ENCODE measurements at places on chromosomes 16 and 17. TPM values are rescaled to one million over a fixed set of nuclear protein-coding genes. Genes with fewer than 3 reads are reported as not detected.

Gene KCNAB3
- total RNA-seq: 1.9 TPM

Gene EPOP
- total RNA-seq: 1.5 TPM

Gene RILP
- total RNA-seq: 7.0 TPM

Gene ZNF287
- total RNA-seq: 5.5 TPM

Gene C17orf78
- not detected for total RNA-seq

Gene MYO15B
- 113 TPM for total RNA-seq

Gene KIAA0753
- 20.2 TPM for total RNA-seq

Gene PRR11
- 0.62 TPM for total RNA-seq

Gene ATP2A1
- 0.36 TPM for total RNA-seq

DNA sequence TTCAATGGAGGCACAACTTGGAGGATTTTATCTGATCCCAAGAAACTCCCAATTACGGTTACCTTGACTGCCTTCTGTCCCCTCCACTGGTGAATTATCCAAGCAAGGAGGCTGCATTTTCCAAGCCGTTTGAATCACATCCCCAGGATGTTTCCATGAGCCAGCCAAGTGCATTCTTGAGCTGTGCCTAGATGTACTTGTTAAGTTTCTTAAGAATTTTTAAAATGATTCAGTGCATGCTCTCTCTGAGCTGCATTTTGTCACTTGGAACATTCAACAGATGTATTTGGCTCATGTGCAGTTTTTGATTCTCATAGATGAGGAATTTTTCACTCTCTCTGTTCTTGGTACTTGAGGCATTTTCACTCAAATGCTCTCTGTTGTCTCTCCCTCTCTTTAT is 202.6 kb upstream of the MYOCD start:
- no peaks in the 10 kb centered on the region for H3K36me3 ChIP-seq
- no peak for DNase-seq
- peak overlapping the region; percentile 67 for H3K27ac ChIP-seq
- no peaks in the 10 kb centered on the region for H3K4me1 ChIP-seq
- H3K4me3 ChIP-seq: no peak overlapping the region

GRCh38 chr16:55948230-55948629 is 73.1 kb upstream of the CES5A start:
- no peak for DNase-seq
- H3K27me3 ChIP-seq: no peaks in the 10 kb centered on the region

DNA sequence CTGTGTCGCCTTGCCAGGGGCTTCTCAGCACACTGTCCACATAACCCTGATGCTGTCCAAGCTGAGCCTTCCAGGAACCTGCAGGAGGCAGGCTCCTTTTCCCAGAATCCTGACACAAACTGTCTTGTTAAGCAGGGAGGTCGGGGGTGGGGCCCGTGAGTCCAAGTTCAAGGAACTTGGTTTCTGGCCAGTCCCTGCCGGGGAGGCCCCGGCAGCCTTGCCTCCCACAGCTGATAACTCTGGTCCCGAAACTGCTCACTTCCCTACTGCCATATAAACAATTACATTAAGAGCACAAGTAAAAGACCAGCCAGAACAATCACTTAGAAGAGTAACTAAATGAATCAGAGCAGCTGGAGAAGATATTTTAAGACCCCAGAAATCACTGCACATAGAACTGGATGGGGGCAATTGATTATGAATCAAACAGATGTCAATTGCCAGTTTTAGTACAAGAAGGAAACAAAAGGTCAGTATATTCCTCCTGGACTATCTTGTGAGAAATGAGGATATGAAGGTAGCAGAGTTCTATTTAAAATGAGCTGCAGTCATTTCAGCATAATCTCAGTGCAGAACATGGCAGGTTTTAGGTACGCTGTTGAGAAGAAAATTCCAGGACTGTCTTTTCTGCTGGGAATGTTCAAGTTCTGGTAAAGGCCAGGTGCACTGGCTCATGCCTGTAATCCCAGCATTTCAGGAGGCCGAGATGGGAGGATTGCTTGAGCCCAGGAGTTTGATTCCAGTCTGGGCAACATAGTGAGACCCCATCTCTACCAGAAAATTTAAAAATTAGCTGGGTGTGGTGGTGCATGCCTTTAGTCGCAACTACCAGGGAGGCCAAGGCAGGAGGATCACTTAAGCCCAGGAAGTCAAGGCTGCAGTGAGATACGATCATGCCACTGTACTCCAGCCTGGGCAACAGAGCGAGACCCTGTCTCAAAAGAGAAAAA is 169.8 kb downstream of the PITPNC1 start:
- no peak overlapping the region for H3K4me3 ChIP-seq
- no peaks in the 10 kb centered on the region for H3K27me3 ChIP-seq
- no peaks in the 10 kb centered on the region for H3K36me3 ChIP-seq
- no peak overlapping the region for H3K27ac ChIP-seq

DNA sequence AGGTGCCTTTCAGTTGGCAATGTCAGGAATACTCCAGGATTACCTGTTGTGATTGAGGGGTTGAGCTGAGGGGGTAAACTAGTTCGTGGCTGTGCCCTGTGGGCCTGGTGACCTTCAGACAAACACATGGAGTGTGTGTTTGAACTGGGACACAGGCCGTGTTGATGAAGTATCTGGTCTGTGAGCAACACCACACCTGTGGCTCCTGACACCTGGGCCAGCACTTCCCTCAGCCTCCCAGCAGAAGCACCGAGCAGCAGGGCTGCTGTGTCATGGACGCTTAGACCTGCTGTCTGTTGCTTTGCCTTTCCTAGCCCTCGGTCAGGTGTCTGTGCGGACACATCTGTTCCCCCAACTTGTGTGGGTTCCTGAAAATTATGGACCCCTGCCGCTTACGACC is 82.9 kb downstream of the KSR1 start:
- no peaks in the 10 kb centered on the region for H3K36me3 ChIP-seq
- no peaks in the 10 kb centered on the region for H3K27me3 ChIP-seq
- DNase-seq: no peak

- no peak overlapping the region for H3K4me3 ChIP-seq
- no peak overlapping the region for H3K27ac ChIP-seq
- no peaks in the 10 kb centered on the region for H3K4me1 ChIP-seq
- H3K27me3 ChIP-seq: no peaks in the 10 kb centered on the region
These were observed 1.4 kb upstream of the PITPNC1 start for GRCh38 chr17:67375716-67376115.

DNA sequence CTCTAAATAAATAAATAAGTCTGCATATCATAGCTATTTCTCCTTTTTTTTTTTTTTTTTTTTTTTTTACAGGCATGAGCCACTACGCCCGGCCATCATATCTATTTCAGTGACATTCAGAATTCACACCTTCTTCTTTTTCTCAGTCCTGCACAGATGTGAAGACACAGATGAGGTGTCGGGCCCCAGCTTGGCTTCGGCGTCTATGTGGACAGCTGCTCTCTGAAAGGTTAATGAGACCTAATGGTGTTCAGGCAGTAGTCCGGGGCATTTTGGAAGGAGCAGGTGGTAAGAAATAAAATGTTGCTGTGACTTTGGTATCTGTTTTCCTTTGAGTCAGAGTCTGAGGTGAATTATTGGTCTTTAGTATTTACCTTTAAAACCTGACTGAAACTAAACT is 23.6 kb downstream of the TANGO6 start:
- no peaks in the 10 kb centered on the region for H3K27me3 ChIP-seq
- no peak for DNase-seq
- no peaks in the 10 kb centered on the region for H3K4me1 ChIP-seq
- no peak overlapping the region for H3K27ac ChIP-seq
- H3K36me3 ChIP-seq: no peaks in the 10 kb centered on the region

- no peak overlapping the region for H3K4me3 ChIP-seq
- no peak for DNase-seq
- no peaks in the 10 kb centered on the region for H3K27me3 ChIP-seq
- no peaks in the 10 kb centered on the region for H3K36me3 ChIP-seq
- no peaks in the 10 kb centered on the region for H3K4me1 ChIP-seq
- no peak overlapping the region for H3K27ac ChIP-seq
These were observed 92.5 kb downstream of the ASIC2 start for GRCh38 chr17:33200587-33200986.

- H3K36me3 ChIP-seq: no peaks in the 10 kb centered on the region
- no peaks in the 10 kb centered on the region for H3K4me1 ChIP-seq
- no peak for DNase-seq
- H3K27me3 ChIP-seq: no peaks in the 10 kb centered on the region
These were observed 625.1 kb downstream of the HS3ST4 start for GRCh38 chr16:26316683-26317464.

GRCh38 chr17:68950725-68951124 is 4.5 kb downstream of the ABCA8 start:
- H3K4me1 ChIP-seq: no peaks in the 10 kb centered on the region
- H3K4me3 ChIP-seq: no peak overlapping the region
- DNase-seq: no peak
- H3K27ac ChIP-seq: no peak overlapping the region

GRCh38 chr16:58644765-58645487 is 15.3 kb upstream of the CNOT1 start:
- no peaks in the 10 kb centered on the region for H3K4me1 ChIP-seq
- H3K36me3 ChIP-seq: no peaks in the 10 kb centered on the region
- no peak for DNase-seq
- no peak overlapping the region for H3K4me3 ChIP-seq
- H3K27me3 ChIP-seq: no peaks in the 10 kb centered on the region
- H3K27ac ChIP-seq: no peak overlapping the region

DNA sequence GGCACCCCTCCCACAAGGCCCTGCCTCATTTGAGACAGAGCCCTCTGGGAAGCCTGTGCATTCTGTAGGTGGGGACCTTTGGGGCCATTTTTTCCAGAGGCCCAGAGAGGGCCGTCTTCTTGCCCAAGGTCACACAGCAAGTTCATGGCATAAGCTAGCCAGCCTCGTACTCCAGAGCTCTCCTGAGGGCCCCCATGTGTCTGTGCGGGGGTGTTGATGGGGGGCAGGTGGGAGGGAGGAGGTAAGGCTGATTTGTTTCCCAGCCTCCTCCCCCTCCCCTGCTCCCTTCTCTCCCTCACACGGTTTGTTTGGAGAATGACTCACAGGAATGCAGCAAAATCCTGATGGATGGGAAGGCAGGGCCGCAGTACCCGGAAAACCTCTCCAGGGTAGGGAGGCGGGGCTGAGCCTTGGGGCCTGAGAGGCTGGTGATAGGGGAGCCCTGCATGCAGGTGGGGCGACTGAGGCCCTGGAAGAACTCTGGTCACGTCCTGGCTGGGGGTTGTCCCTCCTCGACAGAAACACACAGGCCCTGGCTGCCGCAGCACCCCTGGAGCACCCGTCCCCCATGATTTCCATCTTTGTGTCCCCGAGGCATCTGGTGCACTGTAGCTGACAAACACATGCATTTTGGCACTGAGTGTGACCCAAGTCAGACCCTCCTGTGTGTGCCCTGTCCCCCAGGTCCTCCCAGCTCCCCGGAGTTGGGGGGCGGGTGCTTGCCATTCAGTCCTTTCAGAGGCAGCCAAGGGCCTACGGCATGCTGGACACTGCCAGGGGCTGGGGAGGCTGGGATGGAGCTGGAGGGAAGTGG is 29.7 kb downstream of the RAI1 start:
- no peaks in the 10 kb centered on the region for H3K36me3 ChIP-seq
- peak; percentile 87 for DNase-seq
- no peak overlapping the region for H3K4me3 ChIP-seq
- H3K27me3 ChIP-seq: no peaks in the 10 kb centered on the region
- peak overlapping the region; percentile 70 for H3K27ac ChIP-seq

- no peaks in the 10 kb centered on the region for H3K4me1 ChIP-seq
- no peak overlapping the region for H3K27ac ChIP-seq
- no peaks in the 10 kb centered on the region for H3K36me3 ChIP-seq
- no peaks in the 10 kb centered on the region for H3K27me3 ChIP-seq
- no peak for DNase-seq
These were observed 125.7 kb downstream of the COPRS start for GRCh38 chr17:31733326-31733725.

DNA sequence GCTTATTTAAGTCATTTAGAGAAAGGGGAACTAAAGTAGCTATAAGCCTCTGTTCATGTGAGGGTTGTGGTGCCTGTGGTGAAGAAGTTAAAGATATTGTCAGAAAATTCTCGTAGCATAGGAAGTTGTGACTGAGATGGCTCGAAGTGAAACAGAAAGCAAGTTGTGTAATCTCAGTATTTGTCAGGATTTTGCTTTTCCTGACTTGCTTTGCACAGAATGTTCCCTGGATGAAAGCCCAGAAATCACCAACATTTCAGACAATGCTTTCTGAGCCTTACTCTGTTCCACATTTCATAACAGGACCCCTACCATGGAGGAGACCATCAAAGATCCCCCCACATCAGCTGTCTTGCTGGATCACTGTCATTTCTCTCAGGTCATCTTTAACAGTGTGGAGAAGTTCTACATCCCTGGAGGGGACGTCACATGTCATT is 10.6 kb downstream of the CALCOCO2 start:
- H3K36me3 ChIP-seq: peaks cover 9% of the 10 kb centered on the region
- H3K27ac ChIP-seq: peak overlapping the region; percentile 79
- H3K4me3 ChIP-seq: peak overlapping the region; percentile 82
- H3K4me1 ChIP-seq: peaks cover 2% of the 10 kb centered on the region

DNA sequence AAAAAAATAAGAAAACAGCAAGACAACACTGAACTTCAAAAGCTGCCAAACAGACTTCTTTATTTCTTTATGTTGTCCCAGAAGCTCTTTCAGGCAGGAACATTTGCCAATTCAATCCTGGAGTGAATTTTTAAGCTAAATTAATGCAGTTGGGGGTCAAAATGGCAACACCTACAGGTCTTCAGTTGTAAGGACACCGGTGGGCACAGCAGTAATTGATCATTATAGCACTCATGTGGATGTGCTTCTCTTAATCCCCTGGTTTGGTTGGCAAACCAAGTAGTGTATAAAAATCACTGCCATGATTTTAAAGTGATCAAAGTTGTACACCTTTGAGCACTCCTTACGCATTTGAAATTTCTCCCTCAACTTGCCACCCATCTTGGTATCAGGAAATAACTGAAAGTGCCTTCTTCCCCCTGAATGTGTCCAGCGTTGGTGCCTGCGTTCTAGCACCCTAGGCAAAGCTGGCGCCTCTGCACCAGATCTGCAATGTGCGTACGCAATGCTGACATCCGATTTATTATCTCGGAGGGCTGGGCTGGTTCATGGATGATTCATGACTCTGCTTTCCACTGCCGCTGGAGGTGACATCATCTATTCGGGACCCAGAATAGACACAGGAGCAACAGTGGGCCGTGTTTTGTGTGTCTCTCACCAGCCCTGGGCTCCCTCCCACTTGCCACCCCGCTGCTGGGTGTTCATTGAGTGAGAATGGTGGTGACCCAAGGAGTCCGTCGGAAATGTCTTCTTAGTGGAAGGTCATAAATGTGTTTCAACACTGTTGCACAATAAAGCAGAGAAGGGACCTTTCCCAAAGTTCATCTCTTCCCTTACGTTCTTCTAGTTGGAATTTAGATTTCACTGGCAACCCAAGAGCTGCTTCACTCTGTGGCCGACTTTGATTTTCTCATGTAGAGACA is 203.4 kb downstream of the CCDC182 start:
- H3K27ac ChIP-seq: no peak overlapping the region
- H3K27me3 ChIP-seq: no peaks in the 10 kb centered on the region
- H3K4me1 ChIP-seq: no peaks in the 10 kb centered on the region
- H3K4me3 ChIP-seq: no peak overlapping the region
- H3K36me3 ChIP-seq: no peaks in the 10 kb centered on the region
- peak; percentile 86 for DNase-seq

GRCh38 chr17:74978240-74978639 is 5.7 kb upstream of the HID1 start:
- no peak overlapping the region for H3K27ac ChIP-seq
- no peaks in the 10 kb centered on the region for H3K27me3 ChIP-seq
- H3K4me3 ChIP-seq: no peak overlapping the region
- no peaks in the 10 kb centered on the region for H3K36me3 ChIP-seq

- H3K27ac ChIP-seq: peak overlapping the region; percentile 87
- H3K27me3 ChIP-seq: no peaks in the 10 kb centered on the region
- no peaks in the 10 kb centered on the region for H3K36me3 ChIP-seq
- no peaks in the 10 kb centered on the region for H3K4me1 ChIP-seq
- DNase-seq: peak; percentile 91
These were observed 38.6 kb upstream of the TOB1 start for GRCh38 chr17:50904518-50905459.
